ENCODE measurements at places on chromosomes 1 and 21. TPM values are rescaled to one million over a fixed set of nuclear protein-coding genes. Genes with fewer than 3 reads are reported as not detected.
A peak's percentile ranks its signal among the peaks of the same experiment; 100 is the strongest.

DNA sequence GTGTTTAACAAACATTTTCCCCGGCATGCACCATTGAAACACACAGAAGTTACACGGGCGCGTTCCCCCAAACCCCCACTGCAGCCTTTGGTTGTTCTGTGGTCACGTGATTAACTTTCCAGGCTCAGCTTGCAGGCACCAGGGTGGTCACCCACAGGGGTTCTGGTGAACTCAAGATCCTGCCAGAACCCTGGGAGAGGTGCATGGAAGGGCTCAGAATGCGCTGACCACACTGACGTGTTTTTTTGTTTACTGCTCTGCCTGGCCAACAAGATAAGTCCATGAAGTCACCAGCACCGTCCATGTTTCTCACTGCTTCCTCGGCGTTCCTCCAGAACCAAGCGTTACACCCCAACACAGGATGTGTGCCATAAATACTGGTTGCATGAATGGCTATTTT lies 229.5 kb upstream of the VAMP3 start:
- no peak for DNase-seq

GRCh38 chr1:114510274-114511031 lies 550 bp downstream of the TRIM33 start:
- peak; percentile 38 for DNase-seq

DNA sequence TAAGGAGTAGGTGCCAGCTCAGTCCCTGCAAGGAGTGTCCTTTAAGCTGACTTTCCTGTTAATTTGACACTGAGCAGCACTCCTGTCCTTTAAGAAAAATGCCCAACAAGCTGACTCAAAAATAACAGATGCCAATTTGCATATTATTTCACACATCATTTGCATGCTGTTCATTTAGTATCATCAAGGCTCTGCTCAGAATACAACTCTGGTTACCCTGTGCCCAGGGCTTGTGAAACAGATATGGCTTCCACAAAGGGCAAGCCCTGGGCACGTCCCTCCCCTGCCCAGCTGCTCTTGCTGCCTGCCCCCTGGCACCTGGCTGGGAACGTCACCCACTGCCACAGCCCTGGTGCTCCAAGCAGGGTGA lies 10.3 kb downstream of the KCNN3 start:
- DNase-seq, result no peak

GRCh38 chr1:244381878-244382565 lies 69.7 kb downstream of the ADSS2 start:
- DNase-seq, result no peak

- no peak for DNase-seq
Observed at GRCh38 chr1:243745356-243745755, 104.7 kb downstream of the AKT3 start.

DNA sequence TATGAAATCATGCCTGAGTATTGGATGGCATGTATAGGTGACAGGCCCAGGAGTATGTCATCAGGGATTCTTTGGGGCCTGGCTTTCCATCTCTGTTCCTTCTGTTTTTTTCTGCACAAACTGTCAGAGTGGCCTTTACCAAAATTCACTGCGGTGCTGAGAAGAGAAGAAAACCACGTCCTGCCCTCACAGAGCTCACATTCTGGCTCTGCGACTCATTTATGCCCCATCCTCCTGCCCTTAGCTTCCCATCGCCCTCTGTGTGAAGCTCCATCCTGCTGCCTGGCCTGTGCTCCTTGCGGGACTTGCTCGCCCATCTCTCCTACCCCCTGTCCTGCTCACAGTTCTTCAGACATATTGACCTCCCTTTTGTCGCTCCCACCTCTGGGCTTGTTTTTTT lies 73.4 kb downstream of the HUNK start:
- no peak for DNase-seq

DNA sequence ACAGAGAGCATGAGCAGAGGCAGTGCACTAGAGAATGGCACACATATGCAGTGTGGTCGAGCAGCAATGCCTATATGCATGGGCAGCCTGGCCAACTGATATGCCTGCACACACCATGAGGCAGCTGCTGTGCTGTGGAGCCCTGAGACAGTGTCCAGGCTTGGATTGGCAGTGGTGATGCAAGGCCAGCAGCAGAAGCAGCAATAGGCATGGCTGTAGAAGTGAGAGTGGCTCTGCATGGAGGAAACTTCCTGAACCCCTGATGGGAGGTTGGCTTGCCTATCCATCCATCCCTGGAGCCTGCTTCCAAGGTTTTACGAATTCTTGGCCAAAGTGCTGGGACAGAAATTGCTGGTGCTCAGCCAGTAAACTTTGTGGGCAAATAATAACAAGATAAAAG lies 89.7 kb downstream of the DIRAS3 start:
- DNase-seq, result no peak

DNA sequence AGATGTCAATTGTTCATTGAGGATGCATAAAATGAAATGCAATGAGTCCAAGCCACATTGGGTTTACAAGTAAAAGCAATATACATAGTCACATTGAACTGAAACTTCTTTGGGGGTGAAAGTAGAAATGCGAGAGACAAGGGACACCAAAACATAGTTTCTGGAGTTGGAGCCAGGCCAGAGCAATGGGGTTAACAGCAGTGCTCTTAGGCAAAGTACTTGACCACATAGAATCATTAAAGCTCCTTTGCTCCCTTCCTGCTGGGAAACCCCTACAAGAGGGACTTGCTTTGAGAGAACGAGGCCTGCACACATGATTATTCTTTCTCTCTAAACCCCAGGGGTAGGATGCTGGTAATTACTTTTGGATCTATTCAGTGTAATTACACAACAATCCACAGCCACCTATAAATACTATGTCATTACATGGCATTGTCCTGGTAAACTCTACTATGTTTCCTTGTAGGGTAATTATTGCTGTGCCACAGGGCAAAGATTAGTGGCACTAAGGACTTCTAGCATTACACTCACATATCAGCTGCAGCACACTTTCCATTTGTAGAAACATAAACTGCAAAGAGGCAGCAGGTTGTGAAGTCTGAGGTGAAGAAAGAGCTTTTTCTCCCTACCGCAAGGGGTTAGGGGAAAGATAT lies 421.6 kb upstream of the PBX1 start:
- no peak for DNase-seq

GRCh38 chr1:183512450-183512849 lies 40.2 kb downstream of the SMG7 start:
- DNase-seq, result no peak

- no peak for DNase-seq
Observed at GRCh38 chr1:202244841-202245261, 51.3 kb downstream of the LGR6 start.

DNA sequence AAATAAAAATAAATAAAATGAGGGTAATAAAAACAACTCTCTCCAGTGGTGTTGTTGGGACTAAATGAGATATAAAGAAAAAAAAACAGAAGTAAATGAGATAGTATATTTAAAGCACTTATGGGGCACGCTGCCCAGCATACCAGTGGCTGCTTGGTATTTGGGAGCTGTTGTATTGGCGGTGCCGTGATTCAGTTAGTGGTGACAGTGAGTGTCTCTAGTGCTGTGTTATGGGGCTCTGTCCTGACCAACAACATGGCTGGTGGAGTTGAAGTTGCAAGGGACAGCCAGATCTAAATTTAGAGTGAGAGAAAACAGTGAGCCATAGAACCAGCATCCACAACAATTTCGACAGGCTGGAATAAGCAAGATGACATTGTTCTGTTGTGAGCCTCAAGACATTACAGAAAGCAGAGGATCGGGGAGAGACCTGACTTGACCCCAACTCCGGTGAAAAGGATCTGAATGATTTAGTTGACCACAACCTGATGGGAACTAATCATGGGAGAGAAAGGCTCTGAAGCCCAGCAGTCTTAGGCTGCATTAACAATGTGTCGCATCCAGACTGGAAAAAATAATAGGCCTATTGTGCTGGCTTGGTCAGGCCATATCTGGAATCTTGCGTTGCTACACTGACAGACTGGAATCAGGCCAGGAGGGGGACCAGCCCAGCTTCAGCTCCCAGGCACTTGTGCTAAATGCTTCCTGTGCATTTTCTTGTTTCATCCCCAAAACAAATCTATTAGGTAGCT lies 2.4 kb upstream of the MFSD2A start:
- no peak for DNase-seq

DNA sequence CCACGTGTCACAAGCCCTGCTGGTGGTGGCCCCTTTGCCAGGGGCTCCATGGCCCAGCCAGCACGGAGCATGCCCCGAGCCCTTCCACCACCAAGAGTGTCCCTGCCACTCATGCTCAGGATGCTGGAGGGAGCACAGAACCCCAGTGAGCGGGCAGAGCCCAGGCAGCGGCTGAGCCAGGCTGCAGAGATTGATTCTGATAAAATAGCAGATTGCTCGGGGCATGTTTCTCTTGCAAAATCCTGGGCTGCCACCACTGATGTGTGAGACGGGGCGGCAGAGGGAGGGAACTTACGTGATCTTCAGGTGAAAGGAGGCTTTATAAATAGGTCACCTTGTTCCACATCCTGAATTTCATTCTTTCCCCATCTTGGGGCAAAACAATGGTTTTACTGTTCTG lies 53.2 kb downstream of the SPSB1 start:
- DNase-seq, result no peak

DNA sequence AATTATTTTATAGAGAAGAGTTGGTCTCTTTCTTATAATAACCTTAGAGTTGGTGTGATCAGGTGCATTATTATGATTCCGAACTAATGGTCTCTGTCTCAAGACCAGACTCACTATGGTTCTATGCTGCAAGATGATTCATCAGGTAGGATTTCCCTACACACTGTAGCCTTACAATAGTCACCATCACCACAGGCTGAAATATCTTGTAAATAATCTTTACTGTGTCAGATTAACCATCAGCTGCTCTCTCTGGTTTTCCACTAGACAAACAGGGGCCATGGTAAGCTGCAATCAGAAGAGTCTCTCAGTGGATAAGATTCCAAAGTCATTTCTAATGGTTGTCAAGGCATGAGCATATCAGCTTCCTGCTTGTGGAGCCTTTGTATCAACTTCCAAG lies 4.4 kb upstream of the GBP4 start:
- no peak for DNase-seq

- DNase-seq, result no peak
Observed at GRCh38 chr21:42153746-42154145, 65.2 kb upstream of the ABCG1 start.

DNA sequence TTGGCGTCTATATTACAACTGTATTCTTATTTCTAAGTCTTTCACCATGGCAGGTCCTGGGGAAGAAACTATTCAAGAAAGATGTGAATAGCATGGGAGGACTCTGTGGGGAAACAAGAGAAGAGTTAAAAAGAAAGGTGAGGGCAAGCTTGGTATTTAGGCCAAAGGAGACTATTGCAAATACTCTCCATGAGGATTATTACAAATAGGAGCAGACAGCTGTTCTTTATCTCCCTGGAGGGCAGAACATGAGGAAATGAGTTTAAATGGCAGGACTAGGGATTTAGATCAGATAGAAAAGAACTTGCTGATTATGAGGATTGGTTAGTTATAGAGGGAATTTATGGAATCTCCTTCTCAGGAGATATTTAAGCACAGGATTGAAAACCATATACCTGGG lies 186.8 kb downstream of the CDC7 start:
- DNase-seq, result no peak

DNA sequence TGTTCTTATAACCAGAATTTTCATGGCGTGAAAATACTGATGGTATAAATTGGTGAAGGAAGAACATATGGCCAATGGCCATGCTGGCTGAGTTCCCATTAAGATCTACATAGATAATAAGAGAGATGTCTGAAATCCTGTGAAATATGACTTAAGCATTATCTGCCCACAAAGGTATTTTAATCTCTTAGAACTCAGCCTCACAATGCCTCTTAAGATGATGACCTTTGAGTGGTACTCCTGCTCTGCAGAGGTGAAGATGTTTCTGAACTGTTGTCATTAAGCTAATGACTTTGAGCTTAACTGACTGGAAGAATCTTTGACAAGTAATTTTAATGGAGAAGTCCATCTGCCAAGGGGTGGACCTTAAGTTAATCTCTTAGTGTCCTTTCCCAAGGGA lies 148.7 kb downstream of the ZNF326 start:
- DNase-seq, result no peak

GRCh38 chr1:208218237-208219097 lies 25.7 kb downstream of the PLXNA2 start:
- no peak for DNase-seq

- DNase-seq, result no peak
Observed at GRCh38 chr1:64163970-64164369, 39.5 kb upstream of the UBE2U start.

DNA sequence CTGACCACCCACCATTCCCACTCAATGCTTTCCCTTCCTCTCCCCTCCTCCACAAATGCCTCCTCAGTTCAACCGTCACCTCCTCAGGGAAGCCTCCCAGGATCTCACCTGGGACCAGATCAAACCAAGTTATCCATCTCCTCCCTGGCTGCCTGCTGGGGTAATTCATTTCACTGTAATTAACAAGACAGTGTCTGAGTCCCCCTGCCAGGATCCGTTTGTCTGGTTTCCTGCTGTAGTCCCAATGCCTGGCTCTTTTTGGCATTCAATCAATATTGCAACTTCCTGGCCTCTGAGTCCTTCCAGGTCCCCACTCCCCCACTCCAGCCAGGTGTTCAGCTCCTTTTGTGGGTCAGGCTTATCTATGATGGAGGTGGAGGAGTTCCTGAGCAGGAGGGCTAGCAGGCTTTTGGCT lies 687.7 kb downstream of the PTPRU start:
- no peak for DNase-seq

- no peak for DNase-seq
Observed at GRCh38 chr1:204669579-204669978, 16.0 kb downstream of the LRRN2 start.

DNA sequence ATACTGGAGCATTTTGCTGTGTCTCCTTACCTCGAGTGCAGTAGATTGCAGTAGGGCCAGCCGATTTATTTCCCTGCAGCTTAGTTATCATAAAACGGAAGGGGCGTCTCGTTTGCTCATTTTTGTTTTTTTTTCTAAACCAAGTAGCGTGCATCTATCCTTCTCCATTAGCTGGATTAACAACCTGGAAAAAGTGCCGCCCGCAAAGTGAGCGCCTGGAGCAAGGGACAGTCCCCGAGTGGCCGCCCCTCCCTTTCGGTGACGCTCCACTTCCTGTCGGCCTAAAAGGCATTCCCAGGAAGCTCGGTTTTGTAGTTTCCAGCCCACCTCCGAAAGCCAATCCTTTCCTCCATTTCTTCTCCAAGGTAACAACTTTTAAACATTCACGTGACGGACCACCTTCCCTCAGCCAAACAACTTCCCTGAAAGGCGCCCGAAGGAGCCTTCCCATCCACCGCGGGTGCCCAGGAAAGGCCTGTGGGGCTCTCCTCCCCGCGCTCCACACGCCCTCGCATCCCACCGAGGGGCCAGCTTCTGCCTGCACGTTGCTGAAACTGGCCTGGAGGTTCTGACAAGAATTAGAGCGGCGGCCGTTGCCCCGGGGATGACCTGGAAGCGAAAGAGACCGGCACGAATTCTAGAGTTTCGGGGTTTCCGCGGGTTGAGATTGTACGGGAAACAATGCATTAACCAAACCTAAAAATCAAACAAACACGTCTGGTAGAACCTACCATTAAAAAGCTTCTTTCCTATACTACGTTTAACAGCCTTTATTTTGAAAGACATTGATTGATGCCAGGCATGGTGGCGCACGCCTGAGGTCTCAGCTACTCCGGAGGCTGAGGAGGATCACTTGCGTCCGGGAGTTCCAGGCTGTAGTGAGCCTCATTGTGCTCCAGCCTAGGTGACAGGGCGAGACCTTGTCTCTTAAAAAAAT lies at the start of gene EXTL2:
TSS of gene EXTL2 (minus strand) at position 240 of the 937 bp plus-strand sequence. CDS start 6,085 bp downstream, outside the sequence.
- peak; percentile 60 for DNase-seq

MMEL1 gene
- 1.9 TPM for total RNA-seq

C1orf185 gene
- total RNA-seq, result not detected

LCE2C gene
- total RNA-seq, result not detected

CFAP74 gene
- not detected for total RNA-seq

SYT2 gene
- not detected for total RNA-seq

All from activated T-cell treated with anti-CD3 and anti-CD28 coated beads, Interleukin-2, amount 50 U/mL, for 72 hours (primary cell).